ENCODE measurements at places on chromosomes 16 and 17.

- DNase-seq: no peak
These were observed 373.4 kb downstream of the CNTNAP4 start for GRCh38 chr16:76650582-76650981.

DNA sequence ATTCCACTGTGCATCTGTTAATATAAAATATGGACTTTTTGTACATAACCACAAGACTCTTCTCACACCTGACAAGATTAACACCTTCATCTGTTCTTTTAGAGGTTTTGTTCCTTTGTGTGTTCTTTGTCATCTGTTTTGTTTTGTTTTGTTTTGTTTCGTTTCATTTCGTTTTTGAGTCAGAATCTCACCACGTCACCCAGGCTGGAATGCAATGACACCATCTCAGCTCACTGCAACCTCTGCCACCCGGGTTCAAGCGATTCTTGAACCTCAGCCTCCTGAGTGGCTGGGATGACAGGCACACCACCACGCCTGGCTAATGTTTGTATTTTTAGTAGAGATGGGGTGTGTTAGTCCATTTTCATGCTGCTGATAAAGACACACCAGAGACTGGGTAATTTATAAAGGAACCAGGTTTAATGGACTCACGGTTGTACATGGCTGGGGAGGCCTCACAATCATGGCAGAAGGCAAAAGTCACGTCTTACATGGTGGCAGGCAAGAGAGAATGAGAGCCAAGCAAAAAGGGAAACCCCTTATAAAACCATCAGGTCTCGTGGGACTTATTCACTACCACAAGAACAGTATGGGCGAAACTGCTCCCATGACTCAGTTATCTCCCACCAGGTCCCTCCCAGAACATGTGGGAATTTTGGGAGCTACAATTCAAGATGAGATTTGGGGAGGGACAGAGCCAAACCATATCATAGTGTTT is 22.3 kb downstream of the C16orf90 start:
- no peak for DNase-seq

DNA sequence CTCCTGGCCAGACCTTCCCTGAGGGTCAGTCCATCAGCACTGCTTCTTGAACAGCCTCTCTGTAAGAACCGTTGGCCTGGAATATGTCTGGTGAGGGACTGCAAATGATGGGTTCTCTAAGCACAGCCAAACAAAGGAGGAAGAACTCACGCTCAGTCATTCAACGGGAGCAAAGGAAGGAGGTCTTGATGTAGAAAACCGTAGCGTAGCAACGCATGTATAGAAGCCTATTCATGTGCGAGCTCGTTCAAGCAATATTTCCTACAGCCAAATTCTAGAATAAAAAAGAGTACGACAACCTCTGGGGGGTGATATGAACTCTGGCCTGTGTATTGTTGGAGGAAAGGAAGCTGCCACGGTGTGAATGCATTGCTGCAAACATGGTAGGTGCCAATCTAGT is 64.2 kb downstream of the RGS9 start:
- no peak for DNase-seq

- no peak for DNase-seq
These were observed 1.5 kb downstream of the RRAD start for GRCh38 chr16:66923866-66924265.

DNA sequence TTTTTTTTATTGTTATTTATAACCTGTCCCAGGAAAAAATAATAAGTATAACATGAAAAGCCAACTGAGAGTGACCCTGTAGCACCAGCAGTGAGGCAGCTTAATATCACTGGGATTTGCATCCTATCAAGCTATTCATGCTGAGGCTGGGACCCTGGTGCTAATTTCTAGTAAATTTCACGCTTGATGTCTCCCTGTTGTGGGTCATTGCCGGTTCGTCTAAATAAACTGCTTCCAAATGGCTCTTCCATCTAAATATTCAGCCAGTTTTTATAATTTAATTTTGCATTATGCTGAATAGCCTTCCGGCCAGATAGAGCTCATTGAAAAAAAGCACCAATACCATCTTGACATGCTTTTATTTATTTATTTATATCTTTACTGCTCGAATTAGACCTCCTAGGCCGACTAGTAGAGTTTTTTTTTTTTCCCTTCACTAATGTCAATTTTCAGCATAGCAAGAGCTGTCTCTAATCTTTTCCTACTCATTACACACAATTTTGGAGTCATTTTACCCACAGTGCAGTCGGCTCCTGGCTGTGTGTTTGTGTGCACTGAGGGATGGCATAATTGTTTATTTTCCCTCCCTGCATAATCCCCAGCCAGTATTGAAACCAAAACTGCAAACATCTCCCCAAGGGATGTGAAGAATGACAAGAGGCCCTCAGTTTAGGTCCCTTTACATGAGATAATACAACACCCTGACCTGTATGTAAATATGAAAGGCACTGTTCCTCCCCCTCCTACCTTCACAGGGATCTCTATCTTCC is 168.8 kb downstream of the AATF start:
- peak; percentile 10 for DNase-seq

DNA sequence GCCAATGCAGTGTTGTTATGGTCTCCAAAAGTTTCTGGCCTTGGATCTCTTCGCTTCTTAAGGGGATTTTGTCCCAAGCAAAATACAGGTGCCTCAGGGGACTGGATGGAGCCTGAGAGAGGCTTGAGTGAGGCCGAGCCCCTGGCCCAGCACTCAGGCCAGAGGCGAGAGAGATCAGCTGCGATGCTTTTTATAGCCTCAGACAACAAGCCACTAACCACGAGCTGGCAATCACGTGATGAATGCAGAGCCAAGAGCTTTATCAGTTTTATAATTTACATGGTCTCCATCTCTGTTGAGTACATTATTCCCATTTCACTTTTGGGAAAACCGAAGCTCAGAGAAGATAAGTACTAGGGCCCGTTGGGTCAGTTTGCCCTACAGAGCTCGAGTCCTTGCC is 360.0 kb upstream of the CDH5 start:
- no peak for DNase-seq

DNA sequence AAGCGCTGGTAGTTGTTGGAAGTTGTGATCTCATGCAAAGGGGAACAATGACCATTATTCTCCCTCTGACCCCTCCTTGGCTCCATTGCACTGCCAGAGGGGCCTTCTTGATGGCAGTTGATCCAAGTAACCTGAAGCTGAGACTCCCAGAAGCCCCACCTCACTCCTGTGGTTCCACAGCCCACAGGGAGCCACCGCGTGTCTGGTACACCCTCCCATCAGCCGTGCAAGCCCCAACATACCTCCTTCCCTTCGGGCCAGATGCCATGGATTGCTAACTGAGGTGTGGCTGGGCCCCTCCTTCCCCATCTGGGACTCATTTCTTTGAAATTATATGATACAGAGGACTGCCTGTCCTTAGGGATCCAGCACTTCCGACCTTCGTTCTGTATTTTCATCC is 17.8 kb downstream of the SAP30BP start:
- DNase-seq: no peak

GRCh38 chr17:61149862-61150362 is 249.7 kb upstream of the TBX2 start:
- no peak for DNase-seq

DNA sequence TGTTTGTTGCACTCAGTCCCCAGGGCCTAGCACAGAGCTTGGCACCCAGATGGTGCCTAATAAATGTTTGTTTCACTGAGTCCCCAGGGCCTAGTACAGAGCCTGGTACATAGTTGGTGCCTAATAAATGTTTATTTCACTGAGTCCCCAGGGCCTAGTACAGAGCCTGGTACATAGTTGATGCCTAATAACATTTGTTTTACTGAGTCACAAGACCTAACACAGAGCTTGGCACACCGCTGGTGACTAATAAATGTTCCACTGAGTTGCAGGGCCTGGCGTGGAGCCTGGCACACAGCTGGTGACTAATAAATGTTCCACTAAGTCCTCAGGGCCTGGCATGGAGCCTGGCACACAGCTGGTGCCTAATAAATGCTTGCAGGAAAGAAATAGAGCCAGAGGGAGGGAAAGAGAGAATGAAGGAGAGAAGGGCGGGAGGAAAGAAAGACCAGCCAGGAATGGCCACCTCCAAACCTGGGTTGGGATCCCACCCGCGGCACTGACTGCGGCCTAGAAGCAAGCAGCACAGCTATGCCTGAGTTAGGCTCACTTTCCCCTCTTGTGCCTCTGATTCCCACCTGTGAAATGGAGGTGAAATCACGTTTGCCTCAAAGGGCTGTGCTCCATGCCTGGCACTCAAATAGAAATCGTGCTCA is 7.5 kb downstream of the SLC5A11 start:
- no peak for DNase-seq

GRCh38 chr17:81534157-81535006 is 6.2 kb downstream of the FSCN2 start:
- DNase-seq: no peak

- no peak for DNase-seq
These were observed 23.2 kb upstream of the CCL22 start for GRCh38 chr16:57335366-57335765.

DNA sequence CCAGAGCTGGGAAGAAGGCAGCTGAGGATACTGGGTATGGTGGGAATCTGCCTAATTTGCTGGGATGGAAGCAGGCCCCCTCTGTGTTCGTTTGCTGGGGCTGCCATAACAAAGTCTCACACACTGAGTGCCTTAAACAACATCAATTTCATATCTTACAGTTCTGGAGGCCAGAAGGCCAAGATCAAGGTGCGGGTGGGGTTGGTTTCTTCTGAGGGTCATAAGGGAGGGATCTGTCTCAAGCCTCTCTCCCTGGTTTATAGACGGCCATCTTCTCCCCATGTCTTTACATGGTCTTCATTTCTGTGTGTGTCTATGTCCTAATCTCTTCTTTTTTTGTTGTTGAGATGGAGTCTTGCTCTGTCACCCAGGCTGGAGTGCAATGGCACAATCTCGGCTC is 35.8 kb downstream of the GDE1 start:
- DNase-seq: no peak

DNA sequence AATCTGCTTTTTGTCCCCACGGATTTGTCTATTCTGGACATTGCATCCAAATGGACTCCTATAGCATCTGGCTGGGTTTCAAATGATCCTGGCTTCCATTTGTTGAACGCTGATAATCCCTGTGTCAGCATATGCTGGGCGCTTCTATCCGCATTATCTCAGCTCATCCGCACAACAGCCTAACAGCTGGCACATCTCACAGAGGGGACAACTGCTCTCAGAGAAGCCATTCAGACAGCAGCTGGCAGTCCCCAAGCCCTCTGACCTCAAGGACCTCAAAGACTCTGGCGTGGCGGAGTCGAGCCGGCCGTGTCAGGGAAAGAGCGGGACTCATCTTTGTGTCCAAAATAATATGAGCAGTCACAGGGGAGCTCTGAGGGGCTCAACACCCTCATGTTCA is 82.3 kb downstream of the NT5M start:
- DNase-seq: no peak

DNA sequence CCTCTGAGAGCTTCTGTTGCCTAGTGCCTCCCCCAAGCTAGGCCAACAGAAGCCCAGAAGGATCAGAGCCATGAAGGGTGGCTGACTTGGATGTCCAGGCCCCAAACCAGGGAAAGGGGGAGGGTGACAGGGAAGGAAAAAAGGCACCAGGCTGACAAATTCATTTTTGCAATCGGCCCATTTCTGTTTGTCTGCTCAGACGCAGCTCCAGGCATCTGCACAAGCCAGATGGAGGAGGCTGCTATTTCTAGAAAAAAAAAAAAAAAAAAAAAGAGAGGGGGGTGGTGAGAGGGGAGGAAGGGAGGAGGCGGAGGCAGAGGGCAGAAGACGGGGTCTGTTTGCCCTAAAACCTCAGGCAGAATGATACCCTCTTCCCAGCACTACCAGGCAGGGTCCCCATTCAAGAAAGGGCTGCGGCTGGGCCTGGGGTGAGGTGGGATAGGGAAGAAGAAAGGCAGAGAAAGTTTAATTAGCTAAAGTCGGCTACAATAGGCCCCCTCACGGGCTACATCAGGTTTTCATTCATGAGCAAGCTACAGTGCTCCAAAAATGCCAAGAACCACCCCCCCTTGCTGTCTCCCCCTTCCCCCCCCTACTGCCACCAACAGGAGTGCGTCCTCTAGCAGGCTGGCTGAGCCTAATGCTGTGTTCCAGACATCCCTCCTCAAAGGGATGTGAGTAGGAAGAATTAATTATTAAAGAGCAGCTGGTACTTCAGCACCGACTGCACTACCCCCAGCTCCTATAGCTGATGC is 2.4 kb downstream of the HDAC5 start:
- DNase-seq: peak; percentile 34

DNA sequence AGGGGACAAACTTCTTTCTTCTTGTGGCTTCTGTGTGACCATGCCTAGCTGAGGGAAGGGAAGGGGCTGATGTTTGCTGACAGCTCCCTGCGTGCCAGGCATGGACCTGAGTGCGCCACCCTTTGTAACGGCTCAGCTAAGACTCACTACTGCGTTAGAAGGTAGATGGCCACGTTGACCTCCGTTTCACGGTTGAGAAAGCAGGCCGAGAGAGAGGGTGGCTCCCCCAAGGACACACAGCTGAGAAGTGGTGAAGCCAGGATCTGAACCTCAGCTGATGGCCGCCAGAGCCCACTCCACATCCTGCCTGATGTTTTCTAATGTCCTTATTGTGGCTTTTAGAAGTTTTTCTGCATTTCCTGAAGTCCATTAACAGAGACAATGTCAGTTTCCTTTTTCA is 45.1 kb downstream of the RGS9 start:
- DNase-seq: no peak

DNA sequence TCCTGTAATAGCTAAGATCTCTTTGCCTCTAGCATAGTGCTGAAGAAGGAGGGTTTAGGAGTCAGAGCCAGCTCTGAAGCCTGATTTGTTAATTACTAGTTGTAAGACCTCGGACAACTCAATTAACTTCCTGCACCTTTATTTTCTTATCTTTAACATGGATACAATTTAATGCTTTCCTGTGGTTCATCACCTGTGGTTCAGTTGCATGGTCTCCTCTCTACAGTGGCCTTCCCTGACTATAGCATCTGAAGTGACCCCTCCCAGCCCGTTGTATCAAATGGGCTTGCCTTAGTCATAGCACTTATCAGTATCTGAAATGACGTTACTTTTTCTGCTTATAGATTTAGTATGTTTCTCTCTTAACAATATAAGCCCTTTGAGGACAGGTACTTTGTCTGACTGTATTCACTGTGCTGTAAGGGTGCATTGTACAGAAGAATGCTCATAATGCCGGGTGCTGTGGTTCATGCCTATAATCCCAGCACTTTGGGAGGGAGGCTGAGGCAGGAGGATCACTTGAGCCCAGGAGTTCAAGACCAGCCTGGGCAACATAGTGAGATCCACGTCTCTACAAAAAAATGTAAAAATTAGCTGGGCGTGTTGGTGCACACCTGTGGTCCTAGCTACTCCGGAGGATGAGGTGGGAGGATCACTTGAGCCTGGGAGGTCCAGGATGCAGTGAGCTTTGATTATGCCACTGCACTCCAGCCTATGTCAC is 2.6 kb upstream of the NDE1 start:
- DNase-seq: no peak

DNA sequence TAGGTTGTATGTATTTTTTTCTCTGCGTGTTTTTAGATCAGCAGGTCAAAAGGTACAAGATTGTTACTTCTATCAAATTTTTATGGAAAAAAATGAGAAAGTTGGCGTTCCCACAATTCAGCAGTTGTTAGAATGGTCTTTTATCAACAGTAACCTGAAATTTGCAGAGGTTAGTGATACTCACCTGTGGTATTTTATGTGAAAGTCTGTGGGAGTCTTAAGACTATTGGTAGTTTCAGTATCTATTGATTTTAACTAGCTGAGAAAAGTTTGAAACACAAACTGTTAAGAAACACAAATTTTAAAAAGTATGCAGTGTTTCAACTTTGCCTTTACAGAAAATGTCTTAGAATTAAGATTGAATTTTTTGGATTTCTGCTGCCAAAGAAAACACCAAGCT is 49.6 kb downstream of the CYLD start:
- no peak for DNase-seq
